ENCODE measurements at places on chromosomes 2 and 18. TPM values are rescaled to one million over a fixed set of nuclear protein-coding genes. Genes with fewer than 3 reads are reported as not detected.

- H3K27ac ChIP-seq = no peak overlapping the region
- peaks cover 4% of the 10 kb centered on the region for H3K27me3 ChIP-seq
- H3K36me3 ChIP-seq = no peaks in the 10 kb centered on the region
- H3K4me3 ChIP-seq = no peak overlapping the region
These were observed 98.7 kb downstream of the BCL2 start for GRCh38 chr18:63220903-63221302.

DNA sequence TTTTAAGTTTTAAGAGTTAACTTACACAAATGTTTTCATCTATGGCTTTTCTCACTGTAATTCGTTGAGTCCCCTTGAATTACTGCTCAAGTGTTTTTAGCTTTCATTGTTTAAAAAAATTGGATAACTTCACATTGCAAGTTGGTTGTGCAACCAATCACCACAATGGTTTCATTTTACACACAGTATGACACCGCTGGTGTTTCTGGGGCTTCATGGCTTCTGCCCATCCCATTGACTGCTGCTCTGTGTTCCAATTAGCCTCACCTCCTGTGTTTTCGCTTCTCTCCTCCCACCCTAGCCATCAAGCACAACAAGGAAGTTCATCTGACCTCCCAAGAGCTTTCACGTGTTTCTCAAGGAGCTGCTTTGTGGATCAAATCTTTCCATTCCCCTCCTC is 199.1 kb upstream of the CHAC2 start:
- no peaks in the 10 kb centered on the region for H3K36me3 ChIP-seq
- no peak overlapping the region for H3K27ac ChIP-seq
- H3K4me3 ChIP-seq = no peak overlapping the region
- H3K27me3 ChIP-seq = no peaks in the 10 kb centered on the region
- H3K4me1 ChIP-seq = no peaks in the 10 kb centered on the region

Gene PAX8
- total RNA-seq = 0.22 TPM

DNA sequence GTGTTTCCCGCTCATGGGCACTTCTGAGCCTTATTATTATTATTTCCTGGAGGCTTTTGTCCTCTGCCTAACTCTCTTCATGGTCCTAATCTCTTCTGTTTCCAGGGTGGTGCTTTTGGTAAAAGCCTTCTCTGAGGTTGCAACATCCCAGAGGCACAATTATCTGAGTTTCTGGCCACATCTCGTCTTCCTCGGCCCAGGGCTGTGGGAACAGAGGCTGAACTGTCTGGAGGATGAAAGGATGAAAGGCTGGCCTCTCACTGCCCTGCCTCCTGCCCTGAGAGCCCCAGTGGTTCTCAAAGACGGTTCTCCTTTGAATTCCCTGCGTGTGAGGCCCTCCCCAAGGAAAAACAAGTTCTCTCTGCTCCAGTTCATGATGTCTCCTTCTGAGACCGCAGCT is 13.8 kb downstream of the GYPC start:
- H3K36me3 ChIP-seq = no peaks in the 10 kb centered on the region
- no peak overlapping the region for H3K27ac ChIP-seq
- H3K4me3 ChIP-seq = no peak overlapping the region
- DNase-seq = no peak
- no peaks in the 10 kb centered on the region for H3K27me3 ChIP-seq

GRCh38 chr2:59018737-59019136 is 777.6 kb upstream of the FANCL start:
- DNase-seq = no peak
- H3K4me3 ChIP-seq = no peak overlapping the region
- no peaks in the 10 kb centered on the region for H3K27me3 ChIP-seq
- H3K27ac ChIP-seq = no peak overlapping the region

DNA sequence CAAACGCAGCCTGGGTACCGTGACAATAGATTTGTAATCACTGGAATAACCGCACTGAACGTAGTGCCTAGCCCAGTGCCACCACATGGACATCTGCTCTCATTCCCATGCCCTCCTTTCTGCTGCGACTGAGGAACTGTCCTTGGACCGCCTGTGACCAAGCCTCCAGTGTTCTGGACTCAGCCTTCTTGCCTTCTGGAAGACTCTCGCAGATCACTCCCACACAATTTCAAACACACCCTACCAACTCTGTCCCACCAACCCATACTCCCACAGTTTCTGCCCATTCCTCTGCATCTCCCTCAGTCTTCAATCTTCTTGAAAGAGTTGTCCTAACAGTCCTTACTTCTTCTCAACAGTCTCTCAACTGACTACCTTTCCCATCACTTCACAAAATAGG is 2.1 kb downstream of the RNF149 start:
- peaks cover 23% of the 10 kb centered on the region for H3K4me1 ChIP-seq
- no peaks in the 10 kb centered on the region for H3K27me3 ChIP-seq
- no peak for DNase-seq
- peak overlapping the region; percentile 82 for H3K4me3 ChIP-seq
- peak overlapping the region; percentile 83 for H3K27ac ChIP-seq

Gene SERPINB13
- total RNA-seq = not detected

DNA sequence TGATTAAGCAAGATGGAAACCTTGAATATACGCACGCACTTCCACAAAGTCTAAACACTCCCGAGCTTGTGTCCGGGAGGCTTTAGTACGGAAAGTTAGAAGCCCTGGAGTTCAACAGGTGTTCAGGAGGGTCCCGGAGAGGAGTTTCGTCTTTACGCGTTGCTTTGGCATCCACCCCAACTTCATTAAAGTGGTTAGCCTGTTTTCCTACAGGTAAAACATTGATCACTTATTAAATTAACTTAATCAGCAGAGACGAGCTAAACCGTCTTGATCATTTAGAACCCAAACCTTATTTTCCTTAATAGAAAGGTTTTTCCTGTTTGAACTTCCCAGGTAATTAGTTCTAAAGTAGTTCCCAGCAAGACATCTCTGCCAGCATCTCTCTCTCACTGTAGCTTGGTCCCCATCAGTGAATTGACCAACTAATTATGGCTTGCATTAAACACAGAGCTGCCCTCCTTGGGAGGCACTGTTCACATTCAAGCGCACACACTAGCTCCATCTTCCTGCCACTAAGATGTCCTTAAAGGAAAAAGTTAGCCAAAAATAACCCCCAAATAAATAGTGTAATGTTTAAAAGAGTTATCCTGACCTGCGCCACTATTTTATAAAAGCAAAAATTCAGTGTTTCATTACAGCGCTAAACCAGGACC is 1.4 kb downstream of the NPAS2 start:
- H3K27ac ChIP-seq = peak overlapping the region; percentile 52
- H3K4me3 ChIP-seq = peak overlapping the region; percentile 87
- peaks cover 44% of the 10 kb centered on the region for H3K4me1 ChIP-seq
- no peaks in the 10 kb centered on the region for H3K36me3 ChIP-seq
- H3K27me3 ChIP-seq = no peaks in the 10 kb centered on the region

DNA sequence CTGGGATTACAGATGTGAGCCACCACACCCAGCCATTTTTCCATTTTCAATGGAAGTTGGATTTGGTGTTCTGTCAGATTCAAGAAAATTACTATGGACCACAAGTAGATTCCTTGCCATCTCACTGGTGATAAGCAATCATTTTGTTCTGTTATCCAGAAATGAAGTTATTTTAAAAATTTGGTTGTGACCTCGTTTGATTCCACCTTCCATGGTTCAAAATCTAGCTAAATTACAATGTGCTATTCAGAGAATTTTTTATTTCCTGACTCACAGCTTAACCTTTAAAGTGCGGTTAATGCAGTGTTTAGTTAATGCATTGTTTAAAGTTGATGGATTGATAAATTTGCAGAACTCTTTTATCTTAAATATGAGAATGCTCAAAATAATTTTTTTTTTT is 243.2 kb upstream of the BOD1L2 start:
- H3K36me3 ChIP-seq = no peaks in the 10 kb centered on the region
- no peak for DNase-seq
- no peak overlapping the region for H3K4me3 ChIP-seq

Gene CYBRD1
- total RNA-seq = 22.8 TPM

GRCh38 chr2:12890066-12890465 is 173.3 kb downstream of the TRIB2 start:
- DNase-seq = no peak
- no peaks in the 10 kb centered on the region for H3K27me3 ChIP-seq
- H3K27ac ChIP-seq = no peak overlapping the region
- no peak overlapping the region for H3K4me3 ChIP-seq

- no peaks in the 10 kb centered on the region for H3K36me3 ChIP-seq
- DNase-seq = no peak
- no peaks in the 10 kb centered on the region for H3K4me1 ChIP-seq
These were observed 16.9 kb downstream of the STEAP3 start for GRCh38 chr2:119240311-119241204.

- no peak overlapping the region for H3K4me3 ChIP-seq
- H3K4me1 ChIP-seq = no peaks in the 10 kb centered on the region
- H3K27ac ChIP-seq = no peak overlapping the region
- H3K36me3 ChIP-seq = no peaks in the 10 kb centered on the region
- no peak for DNase-seq
These were observed 401.0 kb downstream of the SUCLG1 start for GRCh38 chr2:84057917-84058560.

DNA sequence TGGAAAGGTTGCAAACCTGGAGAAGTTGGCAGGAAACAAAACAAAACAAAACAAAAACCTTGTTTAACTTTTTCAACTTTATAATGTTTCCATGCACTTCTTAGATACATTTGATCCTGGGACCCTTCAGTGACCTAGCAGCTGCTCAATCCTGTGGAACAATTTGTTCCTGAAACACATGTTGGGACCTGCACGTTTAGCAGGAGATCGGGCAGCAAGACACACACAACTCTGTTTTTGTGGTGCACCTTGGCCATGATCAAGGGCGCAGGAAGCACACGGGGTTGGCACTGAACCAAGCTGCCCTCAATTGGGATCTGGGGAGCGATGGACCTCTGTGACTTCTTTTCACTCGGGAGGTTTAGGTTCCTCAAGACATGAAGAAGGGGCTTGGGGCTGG is 268.7 kb downstream of the LOXHD1 start:
- no peak overlapping the region for H3K27ac ChIP-seq
- H3K36me3 ChIP-seq = no peaks in the 10 kb centered on the region
- no peak overlapping the region for H3K4me3 ChIP-seq
- no peaks in the 10 kb centered on the region for H3K27me3 ChIP-seq
- H3K4me1 ChIP-seq = no peaks in the 10 kb centered on the region

DNA sequence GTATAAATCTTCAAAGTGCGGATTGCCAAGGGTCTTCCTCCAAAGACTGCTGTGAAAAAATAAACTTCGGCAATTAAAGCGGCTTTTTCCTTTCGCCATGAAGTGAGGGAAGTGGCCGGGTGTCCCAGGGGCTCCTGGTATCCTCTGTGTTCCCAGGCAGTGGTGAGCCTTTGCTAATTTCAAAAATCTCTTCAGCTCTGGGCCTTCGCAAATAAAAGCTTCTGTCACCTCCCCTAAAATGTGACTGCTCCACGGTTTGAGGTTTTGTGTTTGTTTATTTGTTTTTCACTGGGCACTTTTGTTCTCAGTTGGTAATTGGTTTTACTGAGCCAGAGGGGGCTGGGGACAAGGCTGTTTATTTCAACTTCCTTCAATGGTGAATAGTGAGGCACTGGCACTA is 270.1 kb upstream of the POU3F3 start:
- no peak overlapping the region for H3K27ac ChIP-seq
- H3K4me3 ChIP-seq = no peak overlapping the region
- H3K36me3 ChIP-seq = no peaks in the 10 kb centered on the region
- no peaks in the 10 kb centered on the region for H3K27me3 ChIP-seq
- no peaks in the 10 kb centered on the region for H3K4me1 ChIP-seq
- DNase-seq = no peak

DNA sequence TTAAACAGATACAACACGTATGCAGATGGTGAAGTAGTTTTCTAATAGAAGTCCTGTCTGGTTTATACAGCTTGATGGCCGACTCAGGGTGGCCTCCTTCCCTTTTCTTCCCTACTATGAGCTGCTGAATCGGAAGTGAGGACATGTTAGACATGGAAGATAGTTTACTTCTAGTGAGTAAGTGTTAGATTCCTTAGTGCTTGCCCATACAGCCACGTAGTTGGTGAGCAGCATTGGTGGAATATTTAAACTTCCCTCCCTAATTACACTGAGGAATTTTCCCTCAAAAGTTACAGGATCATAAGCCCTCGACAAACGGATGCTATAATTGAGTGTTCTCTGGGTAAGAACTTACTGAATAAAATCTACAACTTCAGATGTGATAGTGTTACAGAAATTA is 52.1 kb downstream of the RHBDD1 start:
- H3K4me1 ChIP-seq = no peaks in the 10 kb centered on the region
- no peaks in the 10 kb centered on the region for H3K36me3 ChIP-seq
- no peak overlapping the region for H3K4me3 ChIP-seq
- H3K27me3 ChIP-seq = no peaks in the 10 kb centered on the region
- no peak for DNase-seq
- no peak overlapping the region for H3K27ac ChIP-seq

GRCh38 chr2:200081236-200081635 is 125.9 kb downstream of the MAIP1 start:
- no peak overlapping the region for H3K4me3 ChIP-seq
- H3K27me3 ChIP-seq = peaks cover 2% of the 10 kb centered on the region
- no peaks in the 10 kb centered on the region for H3K4me1 ChIP-seq

Gene ESPNL
- total RNA-seq = not detected

DNA sequence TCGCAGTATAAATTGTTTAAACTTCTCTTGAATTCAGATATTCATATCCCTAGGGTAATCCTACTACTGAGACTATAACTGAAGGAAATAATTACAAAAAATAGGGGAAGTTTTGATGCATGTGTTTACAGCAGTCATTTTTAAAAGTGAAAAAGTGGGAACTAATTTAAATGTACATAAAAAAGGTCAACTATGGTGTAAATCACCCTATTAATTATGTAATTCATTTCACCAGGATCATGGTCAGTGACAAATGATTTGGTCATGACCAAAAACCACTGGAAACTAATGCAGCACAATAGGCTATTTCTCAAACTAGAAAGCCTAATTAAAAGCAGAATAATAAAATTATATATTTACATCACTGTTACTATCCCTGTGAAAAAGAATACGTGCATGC is 5.0 kb upstream of the CNGA3 start:
- no peak overlapping the region for H3K27ac ChIP-seq
- no peaks in the 10 kb centered on the region for H3K36me3 ChIP-seq
- no peaks in the 10 kb centered on the region for H3K4me1 ChIP-seq
- no peak for DNase-seq
- H3K4me3 ChIP-seq = no peak overlapping the region

Gene SULT1C4
- total RNA-seq = 28.2 TPM

- H3K4me1 ChIP-seq = no peaks in the 10 kb centered on the region
- H3K27me3 ChIP-seq = no peaks in the 10 kb centered on the region
- peak; percentile 81 for DNase-seq
- H3K36me3 ChIP-seq = no peaks in the 10 kb centered on the region
These were observed 80.2 kb downstream of the EFEMP1 start for GRCh38 chr2:55843096-55843993.

GRCh38 chr2:73651591-73652230 is 9.5 kb upstream of the NAT8 start:
- H3K4me3 ChIP-seq = no peak overlapping the region
- no peak overlapping the region for H3K27ac ChIP-seq
- H3K4me1 ChIP-seq = no peaks in the 10 kb centered on the region
- no peak for DNase-seq
- H3K27me3 ChIP-seq = peaks cover 5% of the 10 kb centered on the region
- H3K36me3 ChIP-seq = no peaks in the 10 kb centered on the region

Gene EVA1A
- total RNA-seq = 59.7 TPM

Gene PDE11A
- total RNA-seq = 0.51 TPM

Gene KLHL41
- 0.21 TPM for total RNA-seq

GRCh38 chr18:10231220-10231619 is 223.2 kb upstream of the APCDD1 start:
- DNase-seq = no peak
- no peaks in the 10 kb centered on the region for H3K27me3 ChIP-seq
- no peaks in the 10 kb centered on the region for H3K4me1 ChIP-seq

Gene DUSP2
- 0.33 TPM for total RNA-seq
